Endothelial cell (in vitro differentiated cells): ENCODE measurements at places on chromosomes 11 and 22. TPM values are rescaled to one million over a fixed set of nuclear protein-coding genes. Genes with fewer than 3 reads are reported as not detected.

GRCh38 chr11:76704171-76704948 lies 33.8 kb upstream of the LRRC32 start:
- no peak overlapping the region for H3K4me3 ChIP-seq
- H3K27ac ChIP-seq: no peak overlapping the region
- H3K36me3 ChIP-seq: peaks cover 3% of the 10 kb centered on the region
- no peak for DNase-seq

- peaks cover 63% of the 10 kb centered on the region for H3K4me1 ChIP-seq
- peak overlapping the region; percentile 48 for H3K27ac ChIP-seq
- no peak overlapping the region for H3K4me3 ChIP-seq
- H3K27me3 ChIP-seq: no peaks in the 10 kb centered on the region
Observed at GRCh38 chr22:25090225-25090890, 109.3 kb upstream of the CRYBB3 start.

- no peaks in the 10 kb centered on the region for H3K4me1 ChIP-seq
- no peaks in the 10 kb centered on the region for H3K27me3 ChIP-seq
- DNase-seq: no peak
- no peak overlapping the region for H3K4me3 ChIP-seq
Observed at GRCh38 chr11:134815404-134815803, 403.4 kb upstream of the B3GAT1 start.

DNA sequence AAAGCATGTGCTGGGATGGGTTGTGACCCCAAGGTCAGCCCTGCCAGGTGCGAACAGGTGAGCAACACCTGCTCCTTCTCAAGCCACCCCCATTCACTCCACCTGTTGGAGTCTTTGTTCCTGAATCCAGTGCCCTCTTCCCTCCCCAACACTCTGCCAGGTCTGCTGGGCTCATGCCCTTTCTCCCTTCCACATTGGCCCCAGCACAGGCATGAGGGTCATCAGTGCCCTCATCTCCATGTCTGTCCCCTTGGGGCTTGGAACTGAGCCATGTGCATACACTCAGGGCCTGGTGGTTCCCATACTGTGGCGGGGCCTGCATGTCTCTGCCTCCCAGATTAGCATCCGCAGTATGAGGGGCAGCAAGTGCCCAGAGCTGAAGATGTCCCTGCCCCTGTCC lies 19.1 kb downstream of the RFPL2 start:
- no peaks in the 10 kb centered on the region for H3K36me3 ChIP-seq
- no peak overlapping the region for H3K27ac ChIP-seq
- H3K27me3 ChIP-seq: peaks cover 4% of the 10 kb centered on the region
- no peaks in the 10 kb centered on the region for H3K4me1 ChIP-seq
- DNase-seq: no peak

Gene CHRDL2
- 0.21 TPM for total RNA-seq

- H3K4me1 ChIP-seq: peaks cover 25% of the 10 kb centered on the region
- DNase-seq: peak; percentile 79
- peaks cover 9% of the 10 kb centered on the region for H3K27me3 ChIP-seq
- no peak overlapping the region for H3K4me3 ChIP-seq
- peaks cover 6% of the 10 kb centered on the region for H3K36me3 ChIP-seq
Observed at GRCh38 chr11:7571640-7572000, 57.8 kb downstream of the PPFIBP2 start.

Gene KIF18A
- 4.9 TPM for total RNA-seq

DNA sequence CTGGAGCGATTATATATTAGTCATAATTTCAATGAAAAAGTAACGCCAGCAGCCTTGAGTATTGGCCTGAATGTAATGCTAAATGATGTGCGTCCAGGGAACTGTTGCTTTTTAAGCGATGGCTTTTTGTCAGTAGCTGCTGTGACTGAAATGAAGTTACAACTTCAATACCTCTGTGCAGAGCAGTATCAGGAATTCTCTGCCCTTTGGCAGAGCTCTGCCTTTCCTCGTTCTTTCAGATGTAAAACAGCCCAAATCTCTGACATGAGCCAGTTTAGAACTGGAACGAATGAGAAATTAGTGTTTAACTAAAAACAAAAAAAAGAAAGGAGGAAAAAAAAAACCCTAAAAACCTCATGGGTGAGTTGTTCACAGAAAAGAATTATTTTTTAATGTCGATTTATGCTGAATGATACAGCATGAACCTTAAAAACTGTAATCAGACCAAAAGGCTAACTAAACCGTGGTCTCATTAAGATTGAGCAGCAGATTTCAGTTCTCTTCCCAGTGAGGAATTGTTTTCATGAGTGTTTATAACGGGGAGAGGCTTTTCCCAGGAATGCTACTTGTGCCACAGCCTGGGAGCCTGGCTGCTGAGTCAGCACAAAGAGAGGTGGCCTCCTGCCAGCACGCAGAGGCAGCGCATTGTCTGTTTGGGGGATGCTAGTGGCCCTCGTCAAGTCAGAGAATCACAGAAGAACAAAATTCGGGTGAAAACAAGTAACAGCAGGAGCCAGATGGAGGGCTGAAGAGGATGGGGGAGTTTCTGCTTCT lies 146.2 kb upstream of the RASSF10 start:
- H3K27me3 ChIP-seq: peaks cover 11% of the 10 kb centered on the region
- H3K36me3 ChIP-seq: no peaks in the 10 kb centered on the region
- peak overlapping the region; percentile 99 for H3K27ac ChIP-seq

GRCh38 chr11:73760135-73760678 lies 667 bp downstream of the RAB6A start:
- peak overlapping the region; percentile 100 for H3K4me3 ChIP-seq
- H3K27ac ChIP-seq: peak overlapping the region; percentile 94
- DNase-seq: peak; percentile 36
- peaks cover 2% of the 10 kb centered on the region for H3K27me3 ChIP-seq

- no peaks in the 10 kb centered on the region for H3K36me3 ChIP-seq
- no peak for DNase-seq
- peaks cover 2% of the 10 kb centered on the region for H3K27me3 ChIP-seq
- no peaks in the 10 kb centered on the region for H3K4me1 ChIP-seq
- H3K4me3 ChIP-seq: no peak overlapping the region
Observed at GRCh38 chr11:102933627-102934026, 21.9 kb downstream of the MMP13 start.

DNA sequence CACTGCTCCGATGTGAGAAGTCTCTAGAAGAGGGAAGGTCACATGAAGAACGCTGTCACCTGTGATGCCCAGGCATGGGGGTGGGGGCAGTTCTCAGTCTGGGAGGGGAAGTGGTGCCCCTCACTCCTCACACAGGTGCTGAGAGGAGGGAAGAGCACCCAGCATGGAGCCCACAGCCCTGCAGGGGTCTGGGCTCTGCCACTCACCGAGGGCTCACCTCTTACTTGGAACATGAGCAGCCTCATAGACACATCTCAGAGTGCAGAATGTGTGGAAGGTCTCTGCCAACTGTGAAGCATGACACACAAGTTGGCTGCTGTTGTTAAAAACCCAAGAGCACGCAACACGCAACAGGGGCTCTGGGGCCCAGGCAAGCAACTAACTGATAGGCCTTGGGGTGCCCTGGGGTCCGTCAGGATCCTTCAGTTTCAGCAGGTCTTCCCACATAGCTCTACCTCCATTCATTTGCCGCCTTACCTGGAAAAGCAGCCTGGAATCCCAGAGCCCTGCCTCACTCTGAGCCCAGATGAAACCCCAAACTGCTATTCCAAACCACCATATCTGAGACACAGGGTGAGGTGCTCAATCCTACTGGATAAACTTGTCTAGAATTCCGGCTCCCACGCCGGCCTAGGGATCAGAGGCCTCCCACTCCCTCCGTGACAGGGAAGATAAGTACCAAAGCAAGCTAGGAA lies 17.5 kb upstream of the TMPRSS4 start:
- H3K36me3 ChIP-seq: no peaks in the 10 kb centered on the region
- H3K4me3 ChIP-seq: no peak overlapping the region
- peaks cover 15% of the 10 kb centered on the region for H3K4me1 ChIP-seq
- no peak for DNase-seq
- peaks cover 4% of the 10 kb centered on the region for H3K27me3 ChIP-seq
- no peak overlapping the region for H3K27ac ChIP-seq

- no peaks in the 10 kb centered on the region for H3K27me3 ChIP-seq
- H3K36me3 ChIP-seq: no peaks in the 10 kb centered on the region
- no peak overlapping the region for H3K4me3 ChIP-seq
- H3K4me1 ChIP-seq: peaks cover 9% of the 10 kb centered on the region
- no peak overlapping the region for H3K27ac ChIP-seq
Observed at GRCh38 chr11:127709960-127710359, 709.4 kb upstream of the KIRREL3 start.

GRCh38 chr11:100925935-100926334 lies 203.7 kb downstream of the PGR start:
- H3K27ac ChIP-seq: no peak overlapping the region
- H3K36me3 ChIP-seq: no peaks in the 10 kb centered on the region
- H3K4me3 ChIP-seq: no peak overlapping the region
- no peaks in the 10 kb centered on the region for H3K27me3 ChIP-seq

DNA sequence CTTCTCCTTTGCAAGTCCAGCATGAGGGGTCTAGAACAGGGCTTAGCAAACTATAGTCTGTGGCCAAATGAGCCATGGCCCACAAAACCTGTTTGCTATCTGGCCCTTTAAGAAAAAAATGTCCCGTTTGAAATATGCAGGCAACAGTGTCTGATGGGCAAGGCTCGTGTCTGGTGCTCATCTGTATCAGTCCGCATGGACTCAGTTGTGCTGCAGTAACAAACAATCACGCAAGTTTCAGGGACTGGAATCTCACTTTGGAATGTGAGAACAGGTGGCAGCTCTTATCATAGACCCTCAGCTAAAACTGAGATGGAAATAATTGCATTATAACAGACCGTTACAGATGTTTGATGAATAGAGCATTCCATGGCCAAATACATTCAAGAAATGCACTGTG lies 19.1 kb upstream of the PVALB start:
- peaks cover 3% of the 10 kb centered on the region for H3K36me3 ChIP-seq
- no peaks in the 10 kb centered on the region for H3K4me1 ChIP-seq
- no peak for DNase-seq
- H3K4me3 ChIP-seq: no peak overlapping the region
- H3K27me3 ChIP-seq: peaks cover 3% of the 10 kb centered on the region
- H3K27ac ChIP-seq: no peak overlapping the region

GRCh38 chr22:37337204-37337943 lies 55.1 kb downstream of the CYTH4 start:
- H3K27ac ChIP-seq: no peak overlapping the region
- H3K27me3 ChIP-seq: peaks cover 18% of the 10 kb centered on the region
- no peak for DNase-seq
- no peaks in the 10 kb centered on the region for H3K4me1 ChIP-seq
- no peak overlapping the region for H3K4me3 ChIP-seq
- no peaks in the 10 kb centered on the region for H3K36me3 ChIP-seq
